ENCODE measurements at places on chromosomes 12 and 14. TPM values are rescaled to one million over a fixed set of nuclear protein-coding genes. Genes with fewer than 3 reads are reported as not detected.

The KRT81 gene
- total RNA-seq: not detected

The NANOG gene
- not detected for total RNA-seq

The IRAK4 gene
- 3.7 TPM for total RNA-seq

The TAS2R20 gene
- 0.64 TPM for total RNA-seq

The BCL2L14 gene
- not detected for total RNA-seq

The GZMH gene
- total RNA-seq: not detected

The ORAI1 gene
- total RNA-seq: 7.3 TPM

The TBC1D30 gene
- total RNA-seq: 0.68 TPM

The GLIPR1L1 gene
- not detected for total RNA-seq

The C1RL gene
- total RNA-seq: 6.2 TPM

The LRRC9 gene
- 0.13 TPM for total RNA-seq

The MMP19 gene
- total RNA-seq: 10.3 TPM

DNA sequence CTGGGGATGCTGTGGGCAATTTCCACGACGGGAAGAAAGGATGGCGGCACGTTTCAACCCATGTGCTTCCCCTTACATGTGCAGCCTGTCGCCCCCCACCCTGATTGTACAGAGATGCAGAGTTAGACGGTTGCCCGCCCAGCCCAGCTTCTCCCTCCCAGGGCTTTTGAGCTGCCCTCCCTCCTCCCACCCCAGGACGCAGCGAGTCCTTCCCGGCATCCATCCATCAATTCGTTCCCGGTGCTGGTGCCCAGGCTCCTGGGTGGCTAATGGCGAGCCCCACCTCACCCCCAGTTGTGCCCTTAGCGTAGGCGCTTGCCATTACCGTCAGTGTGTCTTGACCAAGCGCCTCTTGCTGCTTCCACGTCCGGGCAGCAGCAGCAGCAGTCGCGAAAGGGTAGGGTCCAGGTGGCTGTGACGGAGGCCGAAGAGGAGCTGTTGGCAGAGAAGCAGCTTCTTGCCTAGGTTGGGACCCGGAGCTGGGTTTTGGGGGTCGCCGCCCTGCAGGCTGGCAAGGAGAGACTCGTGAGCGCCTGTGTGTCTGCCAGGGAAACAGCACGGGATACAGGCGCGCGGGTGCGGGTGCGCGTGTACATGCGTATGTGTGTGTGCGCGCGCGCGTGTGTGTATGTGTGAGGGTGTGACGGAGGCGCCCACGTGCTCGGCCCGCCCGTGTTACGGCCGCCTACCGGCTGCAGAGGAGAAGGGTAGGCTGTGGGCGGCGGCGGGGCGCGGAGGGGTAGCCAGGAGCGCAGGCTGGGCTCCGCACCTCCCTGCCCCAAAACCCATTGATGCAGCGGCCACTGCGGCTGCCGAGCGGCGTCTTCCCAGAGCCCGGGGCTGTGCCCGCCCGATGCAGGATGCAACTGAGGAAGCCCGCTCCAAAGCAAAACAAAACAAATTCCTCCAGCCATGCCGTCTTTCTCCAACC lies at the start of gene SLC6A15:
SLC6A15 (minus strand) TSS at position 602 of the 931 bp plus-strand sequence. CDS start 20,679 bp downstream, outside the sequence.
- H3K4me3 ChIP-seq: peak within 1 kb of the TSS; percentile 25
- no peaks in the 10 kb centered on the region for H3K27me3 ChIP-seq
- no peaks in the 10 kb centered on the region for H3K36me3 ChIP-seq
- no peak within 1 kb of the TSS for H3K27ac ChIP-seq
- DNase-seq: no peak

- H3K36me3 ChIP-seq: no peaks in the 10 kb centered on the region
- DNase-seq: no peak
- no peaks in the 10 kb centered on the region for H3K4me1 ChIP-seq
- H3K4me3 ChIP-seq: no peak overlapping the region
- no peak overlapping the region for H3K27ac ChIP-seq
Measured at GRCh38 chr12:99977550-99977949, 7.2 kb downstream of the ANKS1B start.

GRCh38 chr12:46388427-46389021 lies 16.0 kb upstream of the SLC38A2 start:
- H3K27ac ChIP-seq: peak overlapping the region; percentile 20
- H3K36me3 ChIP-seq: no peaks in the 10 kb centered on the region
- H3K4me3 ChIP-seq: no peak overlapping the region

GRCh38 chr12:66508025-66508424 lies 170.9 kb downstream of the GRIP1 start:
- DNase-seq: no peak
- no peaks in the 10 kb centered on the region for H3K27me3 ChIP-seq
- H3K4me3 ChIP-seq: no peak overlapping the region
- no peaks in the 10 kb centered on the region for H3K4me1 ChIP-seq

DNA sequence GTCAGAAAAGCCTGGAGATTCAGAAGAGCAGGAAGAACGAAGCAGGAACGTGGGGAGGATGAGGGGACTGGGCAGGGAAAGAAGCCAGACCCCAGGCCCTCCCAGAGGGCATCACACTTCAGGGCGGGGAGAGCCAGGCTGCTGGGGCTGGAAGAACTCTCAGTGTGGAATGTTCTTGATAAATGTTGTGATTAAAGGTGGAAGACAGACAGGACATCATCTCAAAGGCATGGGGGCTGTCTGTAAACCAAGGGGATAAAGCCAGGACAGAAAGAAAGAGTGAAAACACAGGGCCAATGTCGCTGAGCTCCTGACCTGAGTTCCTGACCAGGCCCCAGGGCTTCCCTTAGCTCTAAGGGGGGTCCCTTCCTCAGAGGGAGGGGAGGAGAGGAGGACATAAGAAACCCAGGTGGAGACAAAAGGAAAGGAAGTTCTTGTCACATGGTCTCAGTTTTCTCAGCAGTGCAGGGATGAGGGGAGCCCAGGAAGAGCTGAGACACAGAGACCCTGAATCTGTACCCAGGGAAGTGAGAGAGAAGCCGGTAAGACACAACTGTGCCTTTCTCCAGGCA lies 56.3 kb downstream of the SETD3 start:
- H3K27me3 ChIP-seq: no peaks in the 10 kb centered on the region
- peaks cover 9% of the 10 kb centered on the region for H3K4me1 ChIP-seq
- no peak overlapping the region for H3K4me3 ChIP-seq
- no peaks in the 10 kb centered on the region for H3K36me3 ChIP-seq
- DNase-seq: no peak

- no peaks in the 10 kb centered on the region for H3K36me3 ChIP-seq
- DNase-seq: no peak
- H3K4me3 ChIP-seq: no peak overlapping the region
Measured at GRCh38 chr14:28577711-28578131, 188.9 kb upstream of the FOXG1 start.

GRCh38 chr12:76781321-76781720 lies 17.4 kb downstream of the ZDHHC17 start:
- H3K27me3 ChIP-seq: no peaks in the 10 kb centered on the region
- no peak overlapping the region for H3K4me3 ChIP-seq
- H3K4me1 ChIP-seq: peaks cover 55% of the 10 kb centered on the region
- DNase-seq: no peak
- no peak overlapping the region for H3K27ac ChIP-seq

- H3K27me3 ChIP-seq: peaks cover 100% of the 10 kb centered on the region
- no peak for DNase-seq
Measured at GRCh38 chr14:36514278-36515104, 5.5 kb downstream of the NKX2-1 start.

DNA sequence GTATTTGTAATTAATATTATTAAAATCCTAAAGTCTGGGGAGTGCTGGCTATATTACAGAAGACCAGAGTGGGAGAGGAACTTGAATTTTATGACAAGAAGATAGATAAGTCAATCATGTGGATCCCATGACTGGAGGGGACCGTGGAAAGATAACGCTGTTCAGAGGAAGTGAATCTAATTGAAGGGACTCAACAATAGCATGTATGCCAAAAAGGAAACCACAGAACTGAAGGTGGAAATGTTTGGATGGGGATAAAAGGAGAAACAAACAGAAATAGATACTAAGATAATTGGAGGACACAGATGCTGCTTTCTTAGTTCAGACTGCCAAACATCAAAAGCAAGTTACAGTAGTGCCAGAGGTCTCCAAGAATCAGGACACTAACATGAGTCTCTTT lies 21.1 kb downstream of the OR6J1 start:
- no peaks in the 10 kb centered on the region for H3K27me3 ChIP-seq
- H3K27ac ChIP-seq: no peak overlapping the region
- H3K4me3 ChIP-seq: no peak overlapping the region
- no peaks in the 10 kb centered on the region for H3K4me1 ChIP-seq
- no peak for DNase-seq
- H3K36me3 ChIP-seq: no peaks in the 10 kb centered on the region

DNA sequence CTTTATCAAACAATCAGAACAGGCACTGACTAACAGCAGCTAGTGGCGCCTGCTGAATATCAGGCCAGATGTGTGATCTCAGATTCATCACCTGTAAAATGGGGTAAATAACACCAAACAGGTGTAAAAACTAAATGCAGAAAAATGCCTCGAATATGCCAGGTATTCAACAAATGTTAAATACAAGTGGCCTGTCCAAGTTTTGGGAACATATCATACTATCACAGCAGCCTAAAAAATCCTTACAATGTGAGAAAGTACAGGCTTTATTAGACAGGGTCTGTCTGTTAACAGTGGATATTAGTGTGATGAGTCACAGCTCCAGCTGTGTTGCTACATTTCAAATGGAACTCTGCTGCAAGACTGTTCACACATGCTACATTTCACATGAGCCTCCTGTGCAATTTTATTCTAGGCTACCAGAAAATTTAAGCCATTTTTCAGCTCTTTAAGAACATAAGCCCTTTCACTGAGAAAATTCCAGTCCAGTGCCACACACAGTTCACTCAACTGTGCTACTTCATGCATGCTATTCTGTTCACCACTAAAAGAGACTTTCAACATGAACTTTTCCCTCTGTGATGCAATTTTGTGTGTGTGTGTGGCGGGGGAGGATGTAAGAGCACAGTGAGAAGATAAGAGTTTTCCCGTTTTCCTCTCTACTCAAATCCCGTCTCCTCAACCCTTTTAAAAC lies 56.7 kb downstream of the MSRB3 start:
- H3K36me3 ChIP-seq: peaks cover 41% of the 10 kb centered on the region
- peak overlapping the region; percentile 25 for H3K27ac ChIP-seq
- H3K27me3 ChIP-seq: no peaks in the 10 kb centered on the region
- H3K4me3 ChIP-seq: no peak overlapping the region
- DNase-seq: peak; percentile 21

DNA sequence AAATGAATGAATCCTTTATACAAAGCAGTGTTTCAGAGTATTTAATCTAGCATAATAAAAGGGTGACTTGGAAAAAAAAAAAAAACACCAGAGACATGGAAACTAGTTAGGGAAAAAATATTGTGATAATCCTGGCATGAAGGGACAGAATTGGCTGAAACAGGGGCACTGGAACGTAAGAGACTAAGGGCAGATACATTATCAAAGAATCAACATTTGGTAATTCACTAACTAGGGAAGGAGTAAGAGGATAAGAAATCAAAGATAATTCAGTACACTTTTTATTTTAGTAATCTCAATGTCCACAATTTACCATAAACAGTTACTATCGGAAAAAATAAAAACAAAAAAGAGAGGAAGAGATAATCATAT lies 18.2 kb downstream of the PYM1 start:
- no peak overlapping the region for H3K4me3 ChIP-seq
- peak overlapping the region; percentile 9 for H3K27ac ChIP-seq
- no peak for DNase-seq
- no peaks in the 10 kb centered on the region for H3K27me3 ChIP-seq
- H3K4me1 ChIP-seq: peaks cover 25% of the 10 kb centered on the region

DNA sequence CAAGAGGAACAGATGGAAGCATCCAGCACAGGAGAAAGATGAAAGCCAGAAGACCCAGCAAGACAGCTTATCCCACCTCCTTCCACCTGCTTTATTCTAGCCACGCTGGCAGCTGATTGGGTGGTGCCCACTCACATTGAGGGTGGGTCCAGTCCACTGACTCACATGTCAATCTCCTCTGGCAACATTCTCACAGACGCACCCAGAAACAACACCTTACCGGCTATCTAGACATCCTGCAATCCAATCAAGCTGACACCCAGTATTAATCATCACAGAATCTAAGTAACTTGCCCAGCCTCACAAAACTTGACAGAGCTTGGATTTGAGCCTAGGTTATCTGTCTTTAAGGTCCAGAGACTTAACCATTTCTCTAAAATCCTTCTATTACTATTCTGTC lies 208.9 kb downstream of the PAH start:
- no peak overlapping the region for H3K27ac ChIP-seq
- no peak for DNase-seq
- no peaks in the 10 kb centered on the region for H3K27me3 ChIP-seq

DNA sequence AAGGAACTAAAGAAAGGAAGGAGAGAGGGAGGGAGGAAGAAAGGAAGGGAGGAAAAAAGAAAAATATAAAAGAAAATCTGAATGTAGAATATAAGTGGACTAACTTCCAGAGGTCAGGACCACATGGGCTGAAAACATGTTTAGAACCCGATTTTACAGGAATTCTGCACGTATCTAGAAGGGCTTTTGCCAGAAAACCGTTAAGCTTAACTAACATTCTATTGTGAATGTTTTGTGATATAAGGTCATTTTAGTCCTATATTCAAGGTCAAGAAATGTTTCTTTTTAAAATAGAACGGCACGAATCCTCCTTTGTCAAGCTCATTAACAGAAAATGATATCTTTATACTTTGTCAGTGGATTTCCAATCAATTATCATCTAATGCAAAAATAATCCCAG lies 13.1 kb downstream of the PTCSC3 start:
- no peaks in the 10 kb centered on the region for H3K4me1 ChIP-seq
- H3K27me3 ChIP-seq: no peaks in the 10 kb centered on the region
- no peak for DNase-seq
